HTR-8/SVneo (cell line): ENCODE measurements at places on chromosomes 11 and 22.

- no peak for DNase-seq
Observed at GRCh38 chr11:8811571-8811970, 99.4 kb upstream of the AKIP1 start.

- no peak for DNase-seq
Observed at GRCh38 chr22:43424666-43425630, 13.1 kb downstream of the MPPED1 start.

- DNase-seq = no peak
Observed at GRCh38 chr11:1668911-1669473, 28.0 kb upstream of the KRTAP5-6 start.

DNA sequence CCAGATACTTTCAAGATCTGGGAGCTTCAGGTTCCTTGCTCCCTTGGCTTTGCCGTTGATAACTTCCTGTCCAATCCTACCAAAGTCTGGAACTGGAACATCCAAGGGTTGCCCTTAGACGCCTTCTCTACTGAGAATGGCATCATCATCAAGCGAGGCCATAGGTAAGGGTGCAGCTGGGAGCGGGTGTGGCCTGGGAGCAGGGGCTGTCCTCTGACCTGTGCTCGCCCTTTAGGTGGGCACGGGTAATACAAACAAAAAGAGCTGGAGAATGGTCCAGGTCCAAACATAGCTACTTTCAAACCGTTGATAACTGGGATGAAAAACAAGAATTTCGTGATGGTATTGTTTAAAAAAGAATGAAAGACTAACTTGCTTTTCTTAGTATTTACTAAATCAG lies 25.0 kb downstream of the CASP12 start:
- DNase-seq = no peak

DNA sequence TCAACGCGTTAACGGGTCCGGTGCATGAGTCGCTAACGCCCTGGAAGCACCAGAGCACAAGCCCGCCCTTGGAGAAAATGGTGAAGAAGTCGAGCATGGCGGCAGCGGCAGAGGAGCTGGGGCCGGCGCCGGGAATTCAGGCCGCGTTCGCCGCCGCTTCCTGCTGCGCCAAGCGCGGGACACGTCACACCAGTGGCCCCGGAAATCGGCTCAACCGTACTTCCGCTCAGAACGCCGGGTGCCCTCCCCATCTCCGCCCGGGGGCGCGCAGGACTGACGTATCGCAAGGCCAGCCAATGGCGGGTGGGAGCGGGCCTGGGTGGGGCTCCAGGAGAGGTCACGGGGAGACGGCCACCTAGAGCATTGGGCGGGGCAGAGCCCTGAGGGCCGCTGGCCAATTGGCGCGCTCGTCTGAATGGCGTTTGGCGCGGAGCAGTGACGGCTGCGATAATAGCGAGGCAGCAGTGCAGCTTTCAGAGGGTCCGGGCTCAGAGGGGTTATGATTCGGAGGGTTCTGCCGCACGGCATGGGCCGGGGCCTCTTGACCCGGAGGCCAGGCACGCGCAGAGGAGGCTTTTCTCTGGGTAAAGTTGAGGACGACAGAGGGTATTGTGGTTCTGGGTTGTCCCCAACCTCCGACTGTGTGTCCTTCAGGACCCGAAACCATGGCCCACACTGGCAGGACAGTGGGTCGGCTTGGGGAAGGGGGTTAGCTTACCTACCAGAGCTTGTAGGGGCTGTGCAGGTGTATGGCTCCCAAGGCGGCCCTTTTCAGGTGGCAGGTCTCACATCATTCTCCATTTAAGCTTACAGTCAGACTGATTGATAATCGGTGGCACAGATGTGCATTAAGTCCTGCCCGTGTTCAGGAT lies at the start of the genes FOXRED1 and SRPRA:
Gene FOXRED1 (plus strand): TSS at position 447 of the 872 bp plus-strand sequence. CDS start 53 bp downstream, at position 500.
Gene SRPRA (minus strand): TSS at position 188 of the 872 bp plus-strand sequence. CDS start 91 bp downstream, at position 97.
- peak; percentile 97 for DNase-seq

- no peak for DNase-seq
Observed at GRCh38 chr22:28232204-28232603, 313.1 kb upstream of the PITPNB start.

- DNase-seq = no peak
Observed at GRCh38 chr11:120153221-120153620, 15.3 kb upstream of the TRIM29 start.

DNA sequence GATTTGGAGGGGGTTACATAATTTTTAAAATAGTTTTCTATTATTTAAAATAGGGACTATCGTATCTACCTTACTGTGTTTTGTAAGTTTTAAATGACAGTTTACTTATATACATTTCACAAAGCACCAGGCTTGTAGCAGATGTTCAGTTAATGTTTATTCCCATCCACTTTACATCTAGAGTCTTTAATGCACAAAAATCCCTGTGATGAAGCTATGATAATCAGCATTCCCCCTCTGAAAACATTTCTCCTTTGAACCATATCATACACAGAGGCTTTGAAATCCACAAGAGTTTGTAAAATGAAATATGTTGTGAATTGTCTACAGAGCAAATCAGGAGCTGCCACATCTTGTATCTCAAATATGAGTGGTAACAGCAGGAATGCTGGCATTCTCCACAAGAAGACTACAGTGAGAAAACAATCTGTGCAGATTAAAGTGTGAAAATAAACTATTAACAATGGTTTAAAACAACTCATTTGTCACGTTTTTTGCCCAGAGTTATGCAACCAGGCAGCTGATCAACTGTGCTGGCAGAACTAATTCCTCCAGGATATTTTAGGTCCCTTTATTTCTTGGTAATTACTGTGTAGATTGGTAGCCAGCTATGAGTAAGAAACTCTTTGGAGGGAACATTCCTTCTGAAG lies 699.1 kb upstream of the ARHGAP42 start:
- DNase-seq = no peak

- no peak for DNase-seq
Observed at GRCh38 chr11:118628432-118628831, 21.0 kb downstream of the PHLDB1 start.

DNA sequence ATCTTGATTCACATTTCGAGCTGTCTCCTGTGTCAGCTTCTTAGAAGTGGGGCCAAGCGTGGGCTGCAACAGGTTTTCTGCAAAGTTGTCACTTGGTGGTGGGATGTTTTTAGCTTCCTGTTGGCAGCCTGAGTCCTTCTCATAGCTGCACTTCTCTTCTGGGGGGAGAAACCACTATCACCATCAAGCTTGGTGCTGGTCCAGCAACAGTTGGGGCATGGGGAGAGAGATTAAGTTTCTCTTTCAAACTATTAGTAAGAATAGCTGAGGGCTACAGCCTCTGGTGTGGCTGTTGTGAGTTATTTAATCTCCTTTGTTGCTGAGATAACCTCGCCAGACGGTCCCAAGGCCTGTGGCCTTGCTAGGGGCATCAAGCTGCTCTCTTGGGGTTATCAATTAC lies 123.3 kb upstream of the CRYBB3 start:
- DNase-seq = no peak

DNA sequence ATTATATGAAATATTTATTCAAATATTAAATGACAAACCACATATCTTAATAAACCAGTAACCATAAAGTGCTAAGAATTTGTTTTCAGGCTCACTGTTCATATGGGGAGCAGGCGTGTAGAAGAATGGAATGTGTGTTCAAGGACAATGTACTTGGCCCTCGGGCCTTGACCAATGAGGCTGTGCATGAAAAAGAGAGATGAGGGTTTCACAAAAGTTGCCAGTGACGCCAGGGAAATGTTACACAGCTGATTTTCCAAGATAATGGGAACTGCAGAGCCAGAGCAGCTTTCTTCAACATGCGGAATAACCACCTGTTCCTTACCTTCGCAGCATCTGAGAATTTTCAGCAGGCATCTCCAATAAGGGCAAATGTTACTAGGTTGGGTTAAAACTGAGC lies 4.2 kb downstream of the SF1 start:
- no peak for DNase-seq

DNA sequence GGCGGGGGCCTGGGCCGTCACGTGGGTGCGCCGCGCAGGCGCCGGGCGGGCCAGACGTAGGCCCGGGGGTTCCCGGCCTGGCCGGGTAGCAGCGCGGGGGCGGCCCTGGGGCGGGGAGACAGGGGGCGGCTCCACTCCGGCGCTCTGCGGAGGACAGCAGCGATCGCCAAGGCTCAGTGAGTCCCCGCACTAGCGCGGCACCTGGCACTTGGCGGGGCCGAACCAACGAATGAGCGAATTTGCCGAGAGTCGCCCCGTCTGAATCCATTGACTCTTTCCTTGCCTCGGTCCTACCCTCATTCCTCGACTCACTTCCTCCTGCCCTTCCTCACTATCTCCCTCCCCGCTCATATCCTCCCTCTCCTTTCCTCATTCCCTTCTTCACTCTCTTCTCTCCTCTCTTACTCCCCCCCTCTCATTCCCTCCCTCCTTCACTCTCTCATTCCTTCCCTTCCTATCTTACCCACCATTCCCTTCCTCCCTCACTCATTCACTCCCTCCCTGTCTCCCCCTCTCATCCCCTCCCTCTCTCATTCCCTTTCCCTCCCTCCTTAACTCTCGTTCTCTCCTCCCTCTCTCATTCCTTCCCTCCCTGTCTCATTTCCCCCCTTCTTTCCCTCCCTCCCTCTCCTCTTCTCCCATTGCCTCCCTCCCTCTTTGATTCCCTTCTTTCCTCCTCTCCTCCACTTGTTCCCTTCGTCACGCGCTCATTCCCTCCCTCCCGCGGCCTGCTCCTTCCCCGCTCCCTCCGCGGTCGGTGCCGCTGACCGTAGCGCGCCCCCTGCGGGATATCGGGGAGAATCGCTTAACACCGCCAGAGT lies 476 bp upstream of the KLHL22 start:
- peak; percentile 89 for DNase-seq

DNA sequence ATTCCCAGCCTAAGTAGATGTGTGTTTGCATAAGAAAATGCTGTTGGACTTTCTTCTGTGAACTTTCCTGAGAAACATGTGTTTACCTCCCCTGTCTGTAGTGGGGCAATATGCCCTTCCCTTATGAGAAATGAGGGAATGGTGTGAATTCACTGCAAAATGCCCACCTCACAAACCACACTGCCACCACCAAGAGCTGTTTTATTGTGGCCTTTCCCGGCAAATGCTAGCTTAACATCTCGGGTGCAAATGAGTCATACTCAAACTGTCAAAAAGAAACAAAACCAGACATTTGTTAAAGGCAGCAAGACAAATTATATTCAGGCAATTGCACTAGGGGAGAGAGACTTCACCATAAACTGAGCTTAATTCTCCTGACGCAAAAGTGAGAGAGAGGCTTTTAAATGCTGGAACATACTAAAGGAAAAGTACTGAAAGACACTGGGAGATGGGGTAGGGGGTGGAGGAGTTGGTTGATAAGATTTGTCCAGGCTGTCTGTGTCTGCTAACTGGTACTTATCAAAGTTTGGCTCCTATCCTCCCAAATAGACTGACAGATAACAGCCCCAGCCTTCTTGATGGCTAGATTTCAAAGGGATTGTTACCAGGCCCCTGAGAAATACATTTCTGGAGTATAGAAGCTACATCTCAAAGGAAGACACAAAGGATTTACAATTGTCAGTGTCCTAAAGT lies 70.9 kb upstream of the OR5AK2 start:
- DNase-seq = no peak

- DNase-seq = no peak
Observed at GRCh38 chr22:30695871-30696655, 1.4 kb downstream of the OSBP2 start.

DNA sequence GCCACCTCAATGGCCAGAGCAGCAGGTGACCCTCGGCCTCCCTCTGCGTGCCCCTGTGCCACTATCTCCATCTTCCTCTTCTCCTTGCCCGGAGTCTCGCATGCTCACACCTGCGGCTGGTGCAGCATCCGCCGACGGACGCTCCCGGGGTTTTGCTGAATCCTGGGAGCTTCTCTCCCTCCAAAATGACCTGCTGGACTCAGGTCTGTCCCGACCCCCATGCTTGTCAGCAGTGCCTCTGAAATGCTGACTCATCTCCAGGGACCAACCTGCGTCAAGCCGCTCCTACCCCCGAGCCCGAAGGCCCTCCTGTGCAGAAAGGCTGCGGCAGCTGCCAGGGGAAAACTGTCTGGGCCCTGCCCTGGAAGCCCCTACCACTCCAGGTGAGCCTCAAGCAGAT lies 58.4 kb downstream of the CELSR1 start:
- no peak for DNase-seq

DNA sequence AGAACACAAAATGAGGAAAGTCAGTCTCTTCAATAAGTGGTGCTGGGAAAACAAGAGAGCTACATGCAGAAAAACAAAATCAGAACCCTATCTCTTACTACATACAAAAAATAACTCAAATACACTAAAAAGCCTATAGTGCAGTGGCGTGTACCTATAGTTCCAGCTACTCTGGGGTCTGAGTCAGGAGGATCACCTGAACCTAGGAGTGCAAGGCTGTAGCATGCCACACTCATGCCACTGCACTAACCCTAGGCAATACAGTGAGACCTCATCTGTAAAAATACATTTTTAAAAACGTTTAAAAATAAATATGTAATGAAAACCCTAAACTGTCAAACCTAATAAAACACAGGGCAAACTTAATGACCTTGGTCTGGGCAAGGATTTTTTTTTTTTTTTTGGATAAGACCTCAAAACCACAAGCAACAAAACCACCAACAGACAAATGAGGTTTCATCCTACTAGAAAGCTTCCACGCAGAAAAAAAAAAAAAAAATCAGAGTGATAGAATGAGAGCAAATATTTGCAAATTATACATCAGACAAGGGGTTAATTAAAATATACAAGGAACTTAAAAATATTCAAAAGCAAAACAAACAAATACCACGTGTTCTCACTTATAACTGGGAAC lies 35.2 kb downstream of the XKR3 start:
- DNase-seq = no peak

DNA sequence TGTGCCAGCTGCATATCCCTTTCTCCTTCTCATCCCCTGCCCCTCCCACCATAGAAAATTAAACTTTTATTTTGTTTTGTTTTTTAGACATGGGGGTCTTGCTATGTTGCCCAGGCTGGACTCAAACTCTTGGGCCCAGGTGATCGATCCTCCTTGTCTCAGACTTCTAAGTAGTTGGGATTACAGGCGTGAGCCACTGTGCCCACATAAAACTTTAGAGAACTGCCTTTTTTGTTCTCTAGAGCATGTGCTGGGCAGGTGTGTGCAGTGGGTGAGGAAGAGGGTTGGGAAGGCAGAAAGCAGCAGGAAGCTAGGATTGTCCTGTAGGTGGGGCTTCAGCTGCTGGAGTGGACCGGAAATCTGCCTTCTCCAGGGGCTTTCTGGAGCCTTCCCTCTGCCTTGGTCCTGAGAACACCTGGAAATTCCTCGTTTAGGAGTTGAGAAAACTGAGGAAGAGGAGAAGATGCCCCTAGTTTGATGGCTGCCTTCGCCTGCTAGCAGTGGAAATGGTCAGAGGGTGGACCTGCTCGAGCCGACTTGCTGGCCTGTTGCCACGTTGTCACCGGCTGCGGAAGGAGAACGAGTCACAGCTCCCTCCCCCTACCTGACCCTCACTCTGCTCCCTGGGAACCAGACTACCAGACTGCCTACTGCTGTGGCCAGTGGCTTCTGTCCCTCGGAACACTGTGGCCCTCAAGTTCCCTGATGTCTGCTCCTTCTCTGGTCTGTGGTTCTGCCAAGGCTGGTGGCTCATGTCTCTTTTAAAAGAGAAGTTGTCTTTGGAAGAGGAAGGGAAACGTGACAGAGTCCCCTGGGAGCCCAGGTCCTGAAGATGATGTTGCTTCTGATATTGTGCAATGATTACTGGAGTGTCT lies 4.0 kb downstream of the ST14 start:
- no peak for DNase-seq

DNA sequence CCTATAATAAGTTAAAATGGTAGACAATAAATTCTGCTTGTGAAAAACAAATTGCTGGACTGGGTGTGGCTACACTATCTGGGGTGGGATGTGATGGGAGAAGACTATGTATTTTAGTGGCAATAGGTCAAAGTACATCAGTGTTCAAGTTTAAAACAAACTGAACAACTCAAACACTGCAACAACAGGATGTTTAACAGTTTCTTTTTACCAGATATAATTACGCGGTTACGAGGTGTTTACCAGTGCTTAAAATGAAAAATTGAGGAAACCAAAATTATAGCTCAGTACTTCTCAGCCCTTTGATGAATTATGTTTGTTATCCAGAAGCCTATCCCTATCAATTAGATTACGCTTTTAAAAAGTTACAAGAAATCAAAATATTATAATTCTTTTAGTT lies 3.2 kb downstream of the PRDM10 start:
- DNase-seq = no peak
